ENCODE measurements at places on chromosomes 2 and 18. TPM values are rescaled to one million over a fixed set of nuclear protein-coding genes. Genes with fewer than 3 reads are reported as not detected.

DNA sequence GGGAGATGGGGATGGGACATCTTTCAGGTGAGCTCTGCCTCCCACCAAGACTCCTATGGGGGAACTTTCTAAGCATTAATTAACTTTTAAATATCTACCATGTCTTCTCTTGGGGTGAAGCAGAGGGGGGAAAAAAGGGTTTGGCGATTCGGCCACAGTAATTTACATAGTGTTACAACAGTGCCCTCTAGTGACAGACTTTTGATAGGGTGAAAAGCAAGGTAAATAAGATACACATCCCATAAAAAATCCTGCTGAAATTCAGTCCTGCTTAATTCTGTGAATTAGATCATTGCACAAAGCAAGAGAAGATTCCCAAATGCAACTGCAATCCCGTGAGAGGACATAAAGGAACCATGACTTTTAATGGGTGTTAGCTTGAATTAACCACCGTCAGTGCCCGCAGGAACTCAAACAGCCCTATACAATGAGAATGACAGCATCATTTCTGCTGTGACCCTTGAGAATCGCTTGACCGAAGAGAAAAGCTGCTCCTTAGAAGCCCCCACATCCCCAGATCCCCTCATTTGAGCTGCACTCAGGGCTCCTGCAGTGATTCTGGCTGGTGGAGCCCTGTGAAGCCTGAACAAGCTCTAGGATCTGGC is 32.8 kb downstream of the FAM124B start:
- no peak overlapping the region for H3K4me3 ChIP-seq
- no peaks in the 10 kb centered on the region for H3K4me1 ChIP-seq
- no peak for DNase-seq
- H3K27ac ChIP-seq, result no peak overlapping the region
- H3K36me3 ChIP-seq, result no peaks in the 10 kb centered on the region

DNA sequence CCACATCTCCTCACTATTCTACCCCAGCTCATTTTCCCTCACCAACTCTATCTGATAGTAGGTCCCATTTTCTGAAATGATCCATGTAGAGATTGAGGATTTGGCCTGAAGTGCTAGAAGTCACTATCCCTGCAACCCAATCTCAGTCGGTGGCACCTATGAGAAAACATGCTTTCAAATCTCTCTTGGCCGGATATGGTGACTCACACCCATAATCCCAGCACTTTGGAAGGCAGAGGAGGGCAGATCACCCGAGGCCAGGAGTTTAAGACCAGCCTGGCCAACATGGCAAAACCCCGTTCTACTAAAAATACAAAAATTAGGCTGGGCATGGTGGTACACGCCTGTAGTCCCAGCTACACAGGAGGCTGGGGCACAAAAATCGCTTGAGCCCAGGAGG is 19.1 kb upstream of the MARCHF4 start:
- no peak overlapping the region for H3K27ac ChIP-seq
- H3K4me3 ChIP-seq, result no peak overlapping the region
- no peaks in the 10 kb centered on the region for H3K4me1 ChIP-seq
- no peak for DNase-seq

DNA sequence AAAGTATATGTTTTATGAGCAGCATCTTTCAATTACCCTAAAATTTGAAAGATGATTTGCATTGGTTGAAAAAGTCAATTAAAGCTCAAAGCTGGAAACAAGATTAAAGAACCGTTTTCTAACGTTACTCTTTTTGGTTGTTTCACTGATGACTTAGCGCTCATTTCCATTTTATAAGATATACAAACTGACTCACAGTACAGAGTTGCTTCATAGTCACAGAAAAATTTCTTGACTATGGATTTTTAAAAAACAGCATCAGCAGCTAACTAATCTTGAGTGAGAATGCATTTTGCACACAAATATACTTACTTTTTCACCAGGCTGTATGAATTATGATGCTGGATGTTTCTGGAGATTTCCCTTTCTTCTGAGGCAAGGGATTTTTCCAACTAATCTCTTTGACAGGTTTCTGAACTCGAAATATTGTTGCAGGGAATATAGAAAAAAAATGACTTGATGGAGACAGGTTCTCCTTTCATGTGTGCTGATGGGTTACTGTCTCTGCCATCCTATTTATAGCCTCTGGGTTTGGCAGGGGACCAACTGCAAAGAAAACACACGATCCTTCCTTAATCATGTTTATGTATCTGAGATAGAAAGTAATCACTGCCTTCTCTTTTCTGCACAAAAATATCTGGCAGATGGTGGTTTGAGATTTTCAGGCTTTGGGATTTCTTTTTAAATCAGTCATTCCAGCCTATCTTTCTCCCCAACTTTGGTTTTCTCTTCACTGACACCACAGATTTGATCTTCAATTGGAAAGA is 129.4 kb upstream of the DAPL1 start:
- no peak for DNase-seq
- no peak overlapping the region for H3K27ac ChIP-seq
- no peaks in the 10 kb centered on the region for H3K27me3 ChIP-seq
- H3K4me3 ChIP-seq, result no peak overlapping the region
- peaks cover 5% of the 10 kb centered on the region for H3K36me3 ChIP-seq

DNA sequence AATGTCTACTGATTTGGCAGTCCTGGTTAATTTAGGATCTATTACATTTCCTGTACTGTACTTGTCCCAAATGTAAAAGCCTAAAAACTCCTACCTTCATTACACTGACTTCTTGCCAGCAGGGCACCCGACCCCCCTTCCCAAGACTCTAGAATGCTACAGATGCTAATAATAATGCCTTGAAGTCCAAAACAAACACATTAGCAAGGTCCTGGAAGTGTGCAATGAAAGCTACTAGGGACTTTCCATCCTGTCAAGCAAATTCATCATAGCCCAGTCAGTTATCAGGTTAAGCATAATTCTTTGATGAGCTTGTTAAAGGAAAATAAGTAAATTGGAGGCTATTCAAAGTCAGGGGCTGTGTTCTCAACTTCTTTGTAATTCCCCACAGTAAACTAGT is 115.3 kb upstream of the RBBP8 start:
- H3K27me3 ChIP-seq, result no peaks in the 10 kb centered on the region
- H3K27ac ChIP-seq, result no peak overlapping the region
- no peak overlapping the region for H3K4me3 ChIP-seq
- H3K4me1 ChIP-seq, result no peaks in the 10 kb centered on the region
- no peaks in the 10 kb centered on the region for H3K36me3 ChIP-seq

- DNase-seq, result peak; percentile 15
- no peaks in the 10 kb centered on the region for H3K4me1 ChIP-seq
- no peaks in the 10 kb centered on the region for H3K36me3 ChIP-seq
- H3K27ac ChIP-seq, result no peak overlapping the region
Measured at GRCh38 chr2:3626118-3626811, 31.4 kb downstream of the COLEC11 start.

DNA sequence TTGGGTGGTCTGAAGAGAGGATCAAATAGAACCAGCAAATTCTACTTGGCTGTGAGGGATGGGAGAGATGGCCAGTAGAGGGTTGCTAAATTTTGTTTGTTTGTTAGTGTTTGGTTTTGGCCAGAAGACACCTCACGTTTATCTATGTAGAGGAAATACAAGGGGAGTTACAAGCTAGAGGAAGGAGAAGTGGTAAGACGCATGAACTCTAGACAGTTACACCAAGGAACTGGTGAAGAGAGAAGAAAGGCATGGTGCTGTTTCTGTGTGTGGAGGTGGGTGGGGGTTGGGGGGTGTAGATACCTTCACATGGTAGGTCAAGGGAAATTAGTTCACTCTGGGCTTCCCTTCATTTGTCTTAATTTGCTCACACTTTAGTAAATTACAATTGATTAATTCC is 25.6 kb downstream of the RASGRP3 start:
- no peak overlapping the region for H3K4me3 ChIP-seq
- no peak for DNase-seq
- H3K27ac ChIP-seq, result no peak overlapping the region
- no peaks in the 10 kb centered on the region for H3K27me3 ChIP-seq
- no peaks in the 10 kb centered on the region for H3K36me3 ChIP-seq
- no peaks in the 10 kb centered on the region for H3K4me1 ChIP-seq

GRCh38 chr18:22514655-22515054 is 96.9 kb upstream of the CTAGE1 start:
- H3K27me3 ChIP-seq, result no peaks in the 10 kb centered on the region
- DNase-seq, result no peak
- H3K4me3 ChIP-seq, result no peak overlapping the region
- H3K4me1 ChIP-seq, result no peaks in the 10 kb centered on the region
- H3K27ac ChIP-seq, result no peak overlapping the region
- H3K36me3 ChIP-seq, result no peaks in the 10 kb centered on the region

GRCh38 chr18:67590571-67591141 is 74.1 kb upstream of the DSEL start:
- no peaks in the 10 kb centered on the region for H3K27me3 ChIP-seq
- H3K4me3 ChIP-seq, result no peak overlapping the region

- no peaks in the 10 kb centered on the region for H3K4me1 ChIP-seq
- DNase-seq, result no peak
- no peak overlapping the region for H3K4me3 ChIP-seq
- no peaks in the 10 kb centered on the region for H3K27me3 ChIP-seq
- H3K27ac ChIP-seq, result peak overlapping the region; percentile 14
Measured at GRCh38 chr2:23901966-23902846, 24.7 kb downstream of the ATAD2B start.

- no peaks in the 10 kb centered on the region for H3K27me3 ChIP-seq
- DNase-seq, result no peak
- no peak overlapping the region for H3K27ac ChIP-seq
- H3K36me3 ChIP-seq, result no peaks in the 10 kb centered on the region
- no peaks in the 10 kb centered on the region for H3K4me1 ChIP-seq
Measured at GRCh38 chr18:57148263-57148662, 1.4 kb downstream of the BOD1L2 start.

Gene DSC1
- total RNA-seq, result not detected

Gene HOXD12
- total RNA-seq, result not detected

Gene ADGRF3
- not detected for total RNA-seq

Gene KLF11
- 37.6 TPM for total RNA-seq

Gene IL1B
- not detected for total RNA-seq

Gene TYW5
- total RNA-seq, result not detected

Gene TCF4
- 180 TPM for total RNA-seq
